ENCODE measurements at places on chromosomes 2 and 18.

GRCh38 chr2:46977280-46977665 is 61.7 kb upstream of the MCFD2 start:
- no peak for DNase-seq

DNA sequence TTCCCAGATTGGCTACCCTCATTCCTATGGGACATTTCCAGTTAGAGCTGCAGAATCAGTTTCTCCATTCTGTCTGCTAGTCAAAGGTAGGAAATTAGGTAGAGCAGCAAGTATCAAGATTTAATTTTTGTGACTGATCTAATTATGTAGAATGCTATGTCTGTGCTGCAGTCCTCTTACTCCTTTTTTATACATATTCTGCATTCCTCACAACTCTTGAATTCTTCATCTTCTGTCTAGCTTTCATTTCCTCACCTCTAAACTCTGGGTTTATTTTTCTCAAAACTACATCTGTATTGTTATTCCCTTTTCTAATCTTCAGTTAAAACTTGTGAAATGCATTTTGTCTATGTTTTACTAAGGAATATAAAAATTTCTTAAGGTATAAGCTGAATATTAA is 8.6 kb downstream of the SGO2 start:
- no peak for DNase-seq

DNA sequence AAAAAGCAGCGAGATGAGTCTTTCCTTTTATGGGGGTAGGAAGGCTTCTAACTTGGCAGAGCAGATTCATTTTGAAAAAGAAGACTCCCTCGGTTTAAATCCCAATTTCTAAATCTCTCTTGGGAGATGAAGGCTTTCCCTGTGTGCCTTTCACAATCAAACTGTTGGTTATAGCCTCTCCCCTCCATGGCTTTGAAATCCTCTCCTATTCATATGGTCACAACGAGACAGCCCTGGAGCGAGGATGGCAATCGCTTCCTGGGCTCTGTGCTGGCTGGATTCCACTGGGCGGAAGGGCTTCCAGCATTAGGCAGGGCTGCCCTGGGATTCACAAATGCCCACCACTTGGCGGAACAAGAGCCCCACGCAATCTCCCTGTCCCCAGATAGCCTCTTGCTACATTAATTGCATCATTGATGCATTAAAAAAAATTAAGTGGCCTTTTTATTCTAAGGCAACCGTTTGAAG is 1.6 kb downstream of the CAVIN2 start:
- DNase-seq = no peak

GRCh38 chr2:62956651-62957050 is 94.0 kb upstream of the OTX1 start:
- no peak for DNase-seq

GRCh38 chr2:64327510-64328414 is 126.2 kb upstream of the LGALSL start:
- peak; percentile 33 for DNase-seq

DNA sequence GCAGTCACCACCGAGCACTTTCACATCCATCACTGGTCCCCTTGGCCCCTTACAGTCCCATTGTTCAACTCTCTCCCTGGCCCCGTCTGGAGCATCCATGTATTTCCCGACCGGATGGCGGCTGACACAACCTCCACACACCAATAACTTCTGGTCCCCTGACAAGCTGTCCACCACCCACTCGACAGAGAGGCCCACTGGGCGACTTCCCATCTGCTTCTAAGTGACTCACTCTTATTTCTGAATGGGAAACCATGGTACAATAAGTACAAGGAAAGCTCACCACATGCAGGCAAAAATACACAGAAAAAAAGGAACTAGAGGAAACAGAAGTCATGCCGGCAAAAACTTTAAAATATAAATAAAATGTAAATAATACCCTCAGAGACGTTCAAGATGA is 82.9 kb upstream of the RAB12 start:
- no peak for DNase-seq

DNA sequence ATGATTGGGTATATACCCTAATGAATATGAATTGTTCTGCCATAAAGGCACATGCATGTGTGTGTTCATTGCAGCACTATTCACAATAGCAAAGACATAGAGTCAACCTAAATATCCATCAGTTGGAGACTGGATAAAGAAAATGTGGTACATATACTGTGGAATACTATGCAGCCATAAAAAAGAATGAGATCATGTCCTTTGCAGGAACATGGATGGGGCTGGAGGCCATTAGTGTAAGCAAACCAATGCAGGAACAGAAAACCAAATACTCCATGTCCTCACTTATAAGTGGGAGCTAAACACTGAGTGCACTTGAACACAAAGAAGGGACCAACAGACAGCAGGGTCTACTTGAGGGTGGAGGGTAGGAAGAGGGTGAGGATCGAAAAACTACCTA is 43.2 kb downstream of the TTC39C start:
- DNase-seq = no peak

- no peak for DNase-seq
Measured at GRCh38 chr2:67277450-67277849, 119.7 kb upstream of the ETAA1 start.

GRCh38 chr18:23032030-23032582 is 99.0 kb downstream of the RBBP8 start:
- no peak for DNase-seq

DNA sequence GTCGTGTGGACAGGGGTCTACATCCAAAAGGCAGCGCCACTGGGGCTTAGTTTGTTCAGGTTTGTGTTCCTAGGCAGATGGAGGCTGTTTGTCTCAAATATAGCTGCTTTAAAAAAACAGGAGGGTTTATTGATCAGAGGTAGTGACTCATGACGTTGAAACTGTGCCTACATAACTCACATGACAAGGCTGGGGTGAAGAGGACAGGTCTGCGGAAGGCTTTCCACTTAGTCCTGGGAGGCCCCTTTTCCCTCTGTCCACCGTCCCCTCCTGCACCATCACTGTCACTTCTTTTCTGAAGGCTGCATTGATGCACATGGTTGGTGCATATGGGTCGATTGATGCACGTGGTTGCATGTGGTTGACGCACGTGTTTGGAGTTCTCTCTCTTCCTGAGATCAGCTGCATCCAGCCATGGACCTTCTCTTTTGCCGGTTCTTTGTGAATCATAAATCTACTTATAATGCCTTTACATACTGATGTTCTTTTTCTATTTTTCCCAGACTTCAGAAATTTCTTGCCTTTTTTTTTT is 10.9 kb downstream of the SH3RF3 start:
- DNase-seq = no peak

- DNase-seq = no peak
Measured at GRCh38 chr18:61597316-61597715, 264.1 kb downstream of the CDH20 start.

GRCh38 chr2:64649626-64650025 is 4.1 kb downstream of the SERTAD2 start:
- DNase-seq = no peak

GRCh38 chr18:49884959-49885358 is 71.6 kb upstream of the ACAA2 start:
- DNase-seq = no peak

GRCh38 chr2:126889071-126889470 is 9.6 kb upstream of the TEX51 start:
- DNase-seq = no peak

DNA sequence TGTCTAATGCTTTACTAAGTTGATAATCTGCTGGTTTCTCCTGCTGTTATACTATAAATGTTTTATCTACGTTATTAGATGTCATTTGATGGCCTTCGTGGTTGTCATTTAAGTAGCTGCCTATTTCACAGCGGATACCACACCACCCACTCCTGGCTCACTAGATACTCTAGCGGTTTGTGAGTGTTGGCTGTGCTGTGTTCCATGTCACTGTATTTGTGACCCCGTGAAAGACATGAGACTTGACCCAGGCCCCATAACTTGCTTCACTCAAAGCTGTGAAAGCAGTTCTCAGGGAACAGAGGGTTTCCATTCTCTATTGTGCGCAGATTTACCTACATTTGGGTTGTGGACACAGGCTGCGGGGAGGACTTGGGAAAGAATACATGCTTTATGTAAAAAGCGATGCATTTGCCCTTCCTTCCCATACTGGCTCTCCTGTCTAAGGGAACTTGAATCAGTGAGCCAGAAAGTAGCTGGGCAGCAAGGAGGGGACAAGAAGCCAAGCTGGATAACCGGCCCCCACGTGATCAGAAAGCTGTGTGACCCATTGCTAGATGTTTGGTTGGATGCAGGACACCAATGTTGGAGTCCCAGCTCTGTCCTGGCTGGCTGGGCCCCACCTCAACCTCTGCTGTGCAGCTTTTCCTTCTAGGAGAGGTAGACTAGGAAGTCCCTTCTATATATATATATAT is 52.2 kb downstream of the PLB1 start:
- DNase-seq = no peak

GRCh38 chr2:225930687-225931086 is 531.2 kb downstream of the NYAP2 start:
- no peak for DNase-seq

- DNase-seq = no peak
Measured at GRCh38 chr2:61419570-61419969, 51.3 kb downstream of the USP34 start.

DNA sequence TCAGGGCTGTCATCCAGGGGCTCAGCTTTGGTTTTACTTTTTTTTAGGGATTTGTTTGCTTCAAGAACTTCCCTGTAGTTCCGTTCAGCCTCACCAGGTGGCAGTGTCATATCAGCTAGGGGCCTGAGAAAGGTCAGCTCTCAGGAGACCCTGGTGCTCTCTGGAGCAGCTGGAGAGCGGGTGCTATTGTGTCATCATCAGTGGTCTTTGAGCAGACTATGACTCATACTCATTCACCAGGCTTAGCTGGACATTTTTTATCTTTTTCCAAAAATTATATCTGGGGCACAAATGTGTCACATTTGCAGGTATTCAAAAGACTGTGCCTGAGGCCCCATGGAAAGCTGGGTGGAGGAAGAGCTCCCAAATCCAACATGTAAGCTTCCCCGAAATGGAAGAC is 24.4 kb downstream of the ZNF892 start:
- DNase-seq = no peak

GRCh38 chr2:233807966-233808935 is 30.1 kb downstream of the MROH2A start:
- no peak for DNase-seq

GRCh38 chr2:1591978-1592907 is 152.1 kb downstream of the PXDN start:
- DNase-seq = no peak

- DNase-seq = no peak
Measured at GRCh38 chr2:36352701-36353100, 2.9 kb upstream of the CRIM1 start.

DNA sequence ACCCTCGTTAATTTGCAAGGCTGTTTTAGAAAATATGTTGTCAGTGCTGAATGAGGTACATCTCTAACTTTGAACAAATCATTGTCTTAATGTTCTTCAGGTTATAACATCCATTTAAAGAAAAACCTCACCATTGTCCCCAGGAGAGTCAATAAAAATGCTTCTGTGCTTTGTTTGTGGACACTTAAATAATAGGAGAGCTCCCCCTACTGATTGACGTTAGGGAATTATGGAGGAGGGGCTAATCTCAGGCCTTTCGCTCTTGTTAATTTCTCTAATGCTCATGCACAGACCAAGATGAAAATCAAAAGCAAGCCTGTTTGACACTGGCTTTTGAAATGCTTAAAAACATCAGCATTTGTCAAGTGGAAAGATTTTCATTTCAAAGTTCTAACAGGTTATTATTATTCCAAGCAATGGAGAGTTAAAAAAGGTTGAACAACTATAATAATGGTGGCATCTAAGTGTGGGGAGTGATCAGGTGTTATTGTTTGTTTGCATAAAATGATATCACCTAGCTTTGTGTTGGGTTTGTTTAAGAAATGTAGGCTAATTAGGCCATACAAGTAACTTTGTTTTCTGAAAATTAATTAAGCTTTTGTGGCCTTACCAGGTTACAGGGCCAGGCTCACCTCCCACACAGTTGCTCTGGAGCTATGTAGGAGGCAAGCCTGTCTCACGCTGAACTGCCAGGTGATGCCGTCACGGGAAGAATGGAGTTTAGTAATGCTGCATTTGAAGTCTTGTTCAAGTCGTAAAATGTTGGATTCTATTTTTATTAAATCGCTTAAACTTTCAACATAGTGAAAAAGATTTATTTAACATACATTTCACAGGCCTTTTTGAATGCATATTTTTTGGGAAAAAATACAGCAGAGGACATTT is 51.7 kb upstream of the SMIM21 start:
- no peak for DNase-seq

GRCh38 chr2:215002500-215002899 is 135.9 kb downstream of the ABCA12 start:
- DNase-seq = no peak

DNA sequence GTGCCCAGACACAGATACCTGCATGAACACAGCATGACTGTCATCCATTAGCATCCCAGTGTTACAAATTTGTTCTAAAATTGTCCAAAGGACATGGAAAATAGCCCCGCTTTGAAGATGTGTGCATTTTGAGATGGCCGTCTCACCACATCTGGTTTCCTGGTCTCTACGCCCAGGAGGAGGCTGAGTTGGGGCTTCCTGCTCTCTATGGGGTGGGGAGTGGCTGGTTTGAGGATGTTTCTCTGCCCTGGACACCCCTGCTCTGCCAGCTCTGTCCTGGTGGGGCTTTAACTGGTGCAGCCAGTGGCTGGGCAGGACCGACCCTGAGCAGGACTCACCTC is 74.6 kb upstream of the SMAD7 start:
- no peak for DNase-seq

DNA sequence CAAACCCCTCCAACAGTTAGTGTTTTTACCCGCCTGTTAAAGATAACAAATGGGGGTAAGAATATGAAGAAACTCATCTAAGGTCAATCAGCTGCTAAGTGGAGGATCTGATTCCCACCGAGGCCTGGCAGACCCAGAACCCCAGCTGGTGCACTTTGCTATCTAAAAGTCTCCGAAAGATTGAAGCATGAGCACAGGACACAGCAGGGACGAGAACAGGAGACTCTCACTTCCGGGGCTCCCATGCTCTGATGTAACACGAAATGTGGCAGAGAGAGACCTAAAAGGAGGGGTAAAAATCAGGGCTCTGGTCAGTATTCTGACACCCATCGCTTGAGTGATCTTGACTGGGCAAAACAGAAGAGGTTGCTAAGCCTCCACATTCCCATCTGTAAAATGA is 119.7 kb downstream of the PDCL3 start:
- DNase-seq = no peak

- DNase-seq = no peak
Measured at GRCh38 chr2:162092658-162093556, 18.9 kb upstream of the DPP4 start.

GRCh38 chr2:14749884-14750283 is 117.4 kb downstream of the LRATD1 start:
- no peak for DNase-seq

GRCh38 chr18:68925268-68925667 is 127.4 kb downstream of the CCDC102B start:
- no peak for DNase-seq

DNA sequence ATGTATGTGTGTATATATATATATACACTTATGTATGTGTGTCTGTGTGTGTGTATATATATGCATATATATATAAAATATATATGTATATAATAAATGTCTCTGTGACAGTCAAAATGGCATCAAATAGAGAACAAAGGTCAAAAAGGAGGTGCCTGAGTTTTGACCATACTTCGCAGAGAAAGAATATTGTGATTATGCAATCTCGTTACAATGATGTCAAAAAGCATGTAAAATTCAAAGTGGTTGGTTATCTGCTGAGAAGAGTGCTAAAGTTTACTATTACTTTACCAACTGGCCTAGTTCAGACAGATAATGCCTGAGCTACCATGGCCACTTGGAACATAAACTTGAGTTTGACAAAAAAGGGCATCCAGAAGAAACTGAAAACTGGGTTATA is 375.0 kb downstream of the NBAS start:
- no peak for DNase-seq

GRCh38 chr2:97722227-97722626 is 8.9 kb downstream of the ZAP70 start:
- no peak for DNase-seq
